Stimulated activated CD8-positive, alpha-beta memory T cell treated with anti-CD3 and anti-CD28 coated beads, Interleukin-4, amount 100 ng/mL, for 1 hour (primary cell): ENCODE measurements at places on chromosomes 12 and 14.

DNA sequence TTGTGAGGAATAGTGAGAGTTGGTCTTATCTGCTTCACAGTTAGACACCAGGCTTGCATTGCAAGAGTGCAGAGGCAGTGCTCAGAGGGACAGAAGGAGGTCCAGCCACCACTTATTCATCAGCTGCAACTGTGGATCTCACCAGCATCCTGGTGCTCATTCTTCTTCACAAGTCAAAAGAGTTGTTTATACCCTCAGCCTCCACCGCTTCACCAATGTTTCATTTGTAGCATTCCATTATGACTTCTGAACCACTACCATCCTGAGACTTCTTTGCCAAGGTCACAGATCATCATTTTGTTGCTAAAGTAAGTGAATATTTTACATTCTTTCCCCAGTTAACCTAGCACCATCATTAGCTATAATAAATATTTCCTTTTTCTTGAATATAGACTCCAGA, 230.5 kb upstream of the KITLG start:
- no peak for DNase-seq

GRCh38 chr14:73323896-73324399, 86.6 kb downstream of the PAPLN start:
- DNase-seq: no peak

GRCh38 chr14:99884834-99885648, 91.8 kb downstream of the EML1 start:
- no peak for DNase-seq

DNA sequence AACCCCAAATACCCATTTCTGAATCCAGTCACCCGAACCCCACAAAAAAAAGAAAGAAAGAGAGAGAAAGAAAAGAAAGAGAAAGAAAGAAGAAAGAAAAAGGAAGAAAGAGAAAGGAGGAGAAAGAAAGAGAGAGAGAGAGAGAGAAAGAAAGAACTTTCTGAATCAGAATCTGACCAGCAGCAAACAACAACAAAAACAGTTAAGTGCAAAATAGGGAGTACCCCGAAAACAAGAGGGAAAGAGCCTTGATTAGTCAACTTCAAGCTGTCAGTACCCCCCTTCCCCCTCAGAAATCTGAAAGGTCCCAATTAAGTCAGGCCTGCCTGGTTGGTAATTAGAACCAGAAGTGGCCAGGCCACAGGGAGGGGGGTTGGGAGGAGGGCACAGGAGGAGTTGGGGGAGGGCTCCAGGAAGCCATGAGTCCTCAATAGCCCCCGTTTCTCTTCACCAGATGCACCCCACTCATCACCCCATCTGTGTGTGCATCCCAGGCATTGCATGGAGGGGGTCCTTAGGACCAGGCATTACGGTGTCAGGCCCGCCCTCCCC, 9.8 kb downstream of the RARG start:
- no peak for DNase-seq

GRCh38 chr14:29262979-29263378, 496.4 kb downstream of the FOXG1 start:
- no peak for DNase-seq

- no peak for DNase-seq
Measured at GRCh38 chr12:51390891-51391282, 319 bp downstream of the GALNT6 start.

DNA sequence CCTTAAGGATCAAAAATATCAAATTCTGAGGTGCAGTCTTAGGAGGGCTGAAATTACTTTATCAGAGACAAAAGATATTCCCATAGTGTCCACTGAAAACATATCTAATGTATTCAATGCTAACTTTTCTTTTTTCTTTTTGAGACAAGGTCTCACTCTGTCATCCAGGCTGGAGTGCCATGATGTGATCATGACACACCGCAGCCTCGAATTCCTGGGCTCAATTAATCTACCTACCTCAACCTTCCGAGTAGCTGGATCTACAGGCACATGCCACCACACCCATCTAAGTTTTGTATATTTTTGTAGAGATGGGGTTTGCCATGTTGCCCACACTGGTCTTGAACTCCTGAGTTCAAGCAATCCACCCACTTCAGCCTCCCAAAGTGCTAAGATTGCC, 68.3 kb downstream of the ZC3H14 start:
- no peak for DNase-seq

- no peak for DNase-seq
Measured at GRCh38 chr12:79692860-79693577, 2.3 kb upstream of the PAWR start.
